ENCODE measurements at places on chromosomes 7 and 10.

- DNase-seq, result peak; percentile 60
These were observed 124.1 kb upstream of the LAMB4 start for GRCh38 chr7:108254259-108254658.

GRCh38 chr7:145957160-145957890 is 159.3 kb upstream of the CNTNAP2 start:
- no peak for DNase-seq

GRCh38 chr7:126656165-126656564 is 596.6 kb downstream of the GRM8 start:
- DNase-seq, result no peak

- DNase-seq, result no peak
These were observed 33.6 kb upstream of the KMT2E start for GRCh38 chr7:104980440-104980839.

- DNase-seq, result no peak
These were observed 142.5 kb upstream of the ZNF479 start for GRCh38 chr7:57274535-57275283.

Data from Caki2 (cell line).